KBM-7 (cell line): ENCODE measurements at places on chromosomes 13 and 19.

DNA sequence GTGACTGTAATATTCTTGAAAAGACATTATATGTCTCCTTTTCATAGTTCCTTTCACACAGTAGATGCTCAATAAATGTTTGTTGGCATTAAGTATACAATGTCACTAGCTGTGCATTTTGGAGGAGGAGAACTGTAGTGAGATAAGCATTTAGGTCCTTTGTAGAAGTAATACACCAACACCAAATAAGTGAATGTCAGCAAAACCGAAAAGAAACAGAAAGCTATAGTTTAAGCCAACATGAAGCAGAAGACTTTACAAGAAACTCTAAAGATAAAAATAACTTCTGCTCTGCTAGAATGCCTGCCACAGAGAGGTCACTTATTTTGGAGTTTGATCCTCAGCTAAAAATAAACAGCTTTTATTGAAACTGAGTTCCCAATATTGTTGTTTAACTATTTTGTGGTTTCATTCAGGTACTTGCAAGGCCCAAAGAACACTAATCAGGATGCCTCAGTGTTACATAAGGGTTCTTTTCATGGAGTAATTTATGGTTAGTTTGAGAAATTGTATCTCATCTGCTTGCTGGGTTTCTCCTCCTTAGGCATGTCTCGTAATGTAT lies 86.2 kb downstream of the STARD13 start:
- no peak for DNase-seq

GRCh38 chr19:5718037-5718578 lies 1.8 kb downstream of the LONP1 start:
- DNase-seq = no peak

GRCh38 chr19:15210323-15210781 lies 9.6 kb upstream of the NOTCH3 start:
- DNase-seq = peak; percentile 57

- no peak for DNase-seq
Measured at GRCh38 chr13:96661612-96662011, 332.7 kb downstream of the OXGR1 start.
